Activated CD4-positive, alpha-beta memory T cell treated with anti-CD3 and anti-CD28 coated beads for 36 hours (primary cell): ENCODE measurements at places on chromosomes 5 and 9.

DNA sequence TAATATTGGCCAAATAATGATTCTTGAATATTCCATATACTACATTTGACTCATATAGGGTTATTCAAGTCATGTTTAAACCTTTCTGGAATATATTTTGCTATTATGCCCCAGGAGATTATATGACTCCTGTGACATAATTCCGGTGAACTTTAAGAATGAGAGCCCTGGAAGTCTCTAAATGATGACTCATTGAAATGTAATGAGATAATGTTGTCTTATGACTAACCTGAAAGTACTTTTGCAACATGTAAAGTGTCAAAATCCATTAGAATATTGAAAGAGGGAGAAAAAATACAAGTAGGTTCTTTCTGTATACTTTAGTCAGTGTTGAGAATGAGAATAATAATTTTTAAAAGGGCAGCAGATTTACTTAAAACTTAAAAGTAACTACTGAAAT is 830.4 kb downstream of the MAT2B start:
- no peak for DNase-seq

DNA sequence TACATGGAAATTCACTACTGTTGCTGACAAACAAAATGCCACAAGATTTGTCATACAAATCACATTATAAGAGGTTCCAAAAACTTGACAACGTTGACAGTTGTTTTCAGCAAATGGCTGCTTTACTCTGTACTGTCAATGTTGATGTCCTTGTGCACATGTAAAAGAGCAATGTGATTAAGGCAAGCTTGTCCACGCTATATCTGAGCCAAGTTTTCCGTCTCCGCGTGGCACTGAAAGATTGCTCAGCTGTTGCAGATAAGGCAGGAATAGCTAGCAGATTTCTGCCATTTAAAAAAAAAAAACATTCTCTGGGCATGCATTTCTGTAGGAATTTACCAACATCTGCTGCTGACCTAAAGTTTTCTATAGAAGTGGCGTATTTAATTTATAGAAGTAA is 46.4 kb upstream of the MEF2C start:
- DNase-seq = no peak

DNA sequence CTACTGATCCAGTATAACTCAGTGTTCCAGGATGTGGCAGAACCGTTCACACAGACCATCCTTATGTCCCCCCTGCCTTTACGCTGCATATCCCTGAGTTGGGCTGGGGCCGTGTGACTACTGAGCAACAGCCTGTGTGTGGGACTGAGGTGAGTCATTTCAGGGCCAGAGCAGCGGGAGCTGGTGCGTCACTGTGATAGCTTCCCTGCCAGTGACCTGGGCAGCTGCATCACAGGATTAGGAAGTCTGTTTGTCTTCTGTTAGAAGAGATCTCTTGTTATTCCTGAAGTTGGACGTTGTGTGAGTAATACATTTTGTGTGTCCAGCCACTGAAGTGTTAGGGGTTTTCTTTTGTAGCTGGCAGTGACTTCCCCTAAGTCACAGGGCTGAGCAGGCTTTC is 35.6 kb downstream of the TPPP start:
- no peak for DNase-seq

DNA sequence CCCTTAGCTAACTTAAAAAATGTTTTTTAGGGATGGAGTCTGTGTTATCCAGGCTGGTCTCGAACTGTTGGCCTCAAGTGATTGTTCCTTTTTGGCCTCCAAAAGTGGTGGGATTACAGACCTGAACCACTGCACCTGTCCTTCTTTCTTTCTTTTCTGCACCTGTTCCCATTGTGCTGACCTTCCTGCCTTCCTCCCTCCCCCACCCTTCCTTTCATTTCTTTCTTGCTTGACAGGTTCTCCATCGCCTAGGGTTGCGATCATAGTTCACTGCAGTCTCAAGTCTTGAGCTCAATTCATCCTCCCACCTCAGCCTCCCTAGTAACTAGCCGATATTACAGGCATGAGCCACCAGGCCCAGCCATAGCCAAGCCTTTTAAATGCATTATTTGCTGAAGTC is 20.6 kb downstream of the JMY start:
- no peak for DNase-seq

- no peak for DNase-seq
Measured at GRCh38 chr9:15293804-15294316, 13.2 kb downstream of the TTC39B start.

- no peak for DNase-seq
Measured at GRCh38 chr5:131366428-131366827, 102.6 kb downstream of the CDC42SE2 start.

GRCh38 chr9:136900988-136901515 is 14.7 kb downstream of the TRAF2 start:
- no peak for DNase-seq

DNA sequence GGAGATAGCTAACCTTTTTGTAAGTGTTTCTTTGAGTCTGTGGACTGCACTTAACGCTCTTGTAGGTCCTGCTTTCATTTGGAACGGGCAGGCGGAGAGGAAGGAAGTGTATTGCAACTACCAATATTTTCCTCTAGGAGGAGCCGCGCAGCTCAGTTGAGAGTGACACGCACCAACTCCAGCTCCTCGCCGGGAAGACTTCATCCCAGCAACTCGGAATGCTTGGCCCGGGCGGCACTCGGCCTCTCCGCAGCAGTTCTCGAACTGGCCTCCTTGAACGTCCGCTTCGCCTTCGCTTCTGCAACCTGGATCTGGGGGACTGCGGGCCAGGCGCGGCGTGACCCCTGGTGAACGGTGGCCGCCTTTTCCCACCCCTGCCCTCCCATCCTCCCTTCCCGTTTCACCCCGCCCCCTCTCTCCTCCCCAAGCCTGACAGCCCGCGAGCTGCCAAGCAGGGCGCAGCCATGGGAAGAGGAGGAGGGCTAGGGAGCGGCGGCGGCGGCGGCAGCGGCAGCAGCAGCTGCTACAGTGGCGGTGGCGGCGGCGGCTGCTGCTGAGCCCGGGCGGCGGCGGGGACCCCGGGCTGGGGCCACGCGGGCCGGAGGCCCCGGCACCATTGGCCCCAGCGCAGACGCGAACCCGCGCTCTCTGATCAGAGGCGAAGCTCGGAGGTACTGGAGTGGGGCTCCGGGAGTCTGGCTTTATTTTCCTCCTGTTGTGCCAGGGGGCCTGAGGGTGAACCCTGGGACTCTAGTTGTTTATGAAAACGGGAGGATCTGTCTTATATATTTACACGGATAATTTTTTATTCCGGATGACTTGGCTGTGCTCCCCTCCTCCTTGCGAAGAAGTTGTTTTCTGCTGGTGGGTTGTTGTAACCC is at the start of gene GHR:
GHR (plus strand) TSS at position 155 of the 881 bp plus-strand sequence. CDS start 142,436 bp downstream, outside the sequence.
- peak; percentile 33 for DNase-seq

GRCh38 chr9:110007477-110008270 is 200.3 kb downstream of the C9orf152 start:
- DNase-seq = no peak

- no peak for DNase-seq
Measured at GRCh38 chr9:101957705-101958104, 219.3 kb upstream of the GRIN3A start.
